ENCODE measurements at places on chromosomes 1 and 21. TPM values are rescaled to one million over a fixed set of nuclear protein-coding genes. Genes with fewer than 3 reads are reported as not detected.

DNA sequence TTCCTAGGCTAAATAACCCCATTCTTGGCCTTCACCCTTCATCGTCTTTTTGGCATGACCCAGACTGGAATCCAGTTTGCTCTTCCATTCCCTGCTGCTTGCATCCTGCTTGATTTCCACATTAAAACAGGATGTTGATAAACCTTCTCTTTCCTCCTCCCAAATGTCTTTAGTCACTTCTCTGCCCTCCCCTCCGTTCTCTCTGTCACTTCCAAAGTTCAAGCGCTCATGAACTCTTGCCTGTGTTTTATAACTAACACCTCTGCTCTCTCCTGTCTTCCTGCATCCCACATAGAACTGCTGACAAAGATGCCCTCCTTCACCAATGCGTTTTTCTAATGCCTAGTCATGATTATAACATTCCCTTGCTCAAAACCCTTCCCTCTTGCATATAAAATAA lies 65.6 kb upstream of the SLC44A3 start:
- no peak for DNase-seq

DNA sequence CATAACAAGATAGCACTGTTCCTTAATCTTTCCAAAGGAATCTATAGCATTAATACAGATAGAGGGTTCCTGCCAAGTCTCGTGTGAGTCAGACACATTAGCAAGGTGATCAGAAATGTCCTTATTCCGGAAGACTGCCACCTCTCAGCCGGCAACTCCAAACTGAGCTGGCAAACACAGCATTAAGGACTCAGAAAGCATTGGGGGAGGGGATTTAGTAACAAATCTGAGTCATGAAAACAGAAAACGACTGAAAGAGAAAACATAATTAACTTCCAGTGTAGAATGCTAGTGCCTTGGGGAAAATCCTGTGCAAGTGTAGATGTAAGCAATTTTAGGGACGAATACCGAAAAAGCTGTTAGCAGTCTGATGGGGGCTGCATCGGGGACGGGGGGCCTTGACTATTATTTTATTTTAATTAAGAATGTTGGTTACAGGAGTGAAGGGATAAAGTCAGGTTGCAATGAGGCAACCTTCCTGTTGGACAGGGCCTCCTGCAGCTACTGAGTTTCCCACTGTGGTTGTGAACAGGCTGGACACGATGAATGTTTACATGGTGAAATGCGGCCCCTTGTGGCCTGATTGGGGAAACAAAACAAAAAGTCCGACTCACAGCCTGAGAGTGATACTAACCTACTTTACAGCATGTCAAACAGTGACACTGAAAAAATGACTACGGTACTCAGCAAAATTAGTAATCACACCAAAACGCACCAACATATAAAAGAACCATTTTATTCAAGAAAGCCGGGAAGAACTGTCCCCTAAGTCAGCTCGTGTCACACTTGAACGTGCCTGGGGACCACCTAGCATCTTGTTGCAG lies 20.7 kb downstream of the MIS18A start:
- no peak for DNase-seq

DNA sequence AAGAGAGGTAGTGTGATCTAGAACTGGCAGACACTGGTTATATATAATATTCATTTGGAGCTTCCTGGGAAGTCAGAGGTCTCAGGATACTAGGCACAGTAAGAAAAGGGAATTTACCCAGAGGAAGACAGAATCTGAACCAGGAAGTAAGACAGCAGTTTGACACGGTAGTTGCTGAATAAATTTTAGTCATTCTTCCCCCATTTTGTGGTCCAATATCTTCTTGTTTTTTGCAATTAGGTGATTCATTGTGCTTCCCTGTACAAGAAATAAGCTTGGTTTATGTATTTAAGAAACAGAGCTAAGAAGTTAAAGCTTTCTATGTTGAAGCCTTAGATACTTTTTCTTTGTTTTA lies 1.3 kb downstream of the TMEM167B start:
- DNase-seq, result no peak

- DNase-seq, result no peak
Measured at GRCh38 chr21:45543371-45543709, 1.1 kb upstream of the SLC19A1 start.

DNA sequence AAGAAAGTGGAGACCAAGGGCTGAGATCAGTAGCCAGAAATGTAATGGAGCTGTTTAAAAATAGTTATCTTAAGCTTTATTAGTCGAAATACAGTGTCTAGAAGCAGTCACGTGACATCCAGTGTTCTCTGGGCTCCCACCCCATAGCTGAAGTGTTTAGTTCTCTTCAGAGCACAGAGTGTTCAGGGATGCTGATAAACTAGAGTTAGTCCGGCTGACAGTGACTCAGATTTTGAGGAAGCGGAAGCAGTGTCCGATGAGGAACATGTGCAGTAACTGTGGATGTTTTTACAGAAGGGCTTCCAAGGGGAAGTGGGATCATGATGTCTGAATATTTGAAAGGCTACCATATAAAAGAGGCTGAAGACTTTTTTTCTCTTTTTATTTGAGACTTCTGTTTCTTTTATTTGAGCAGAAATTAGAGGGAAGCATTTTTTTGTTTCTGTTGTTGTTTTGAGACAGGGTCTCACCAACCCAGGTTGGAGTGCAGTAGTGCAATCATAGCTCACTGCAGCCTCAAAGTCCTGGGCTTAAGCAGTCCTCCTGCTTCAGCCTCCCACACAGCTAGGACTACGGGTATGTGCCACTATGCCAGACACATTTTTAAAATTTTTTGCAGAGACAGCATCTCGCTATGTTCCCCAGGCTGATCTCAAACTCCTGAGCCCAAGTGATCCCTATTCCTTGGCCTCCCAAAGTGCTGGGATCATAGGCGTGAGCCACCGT lies 124.2 kb downstream of the GALNT2 start:
- no peak for DNase-seq

GRCh38 chr1:169890761-169891538 lies 2.7 kb downstream of the SCYL3 start:
- DNase-seq, result no peak

DNA sequence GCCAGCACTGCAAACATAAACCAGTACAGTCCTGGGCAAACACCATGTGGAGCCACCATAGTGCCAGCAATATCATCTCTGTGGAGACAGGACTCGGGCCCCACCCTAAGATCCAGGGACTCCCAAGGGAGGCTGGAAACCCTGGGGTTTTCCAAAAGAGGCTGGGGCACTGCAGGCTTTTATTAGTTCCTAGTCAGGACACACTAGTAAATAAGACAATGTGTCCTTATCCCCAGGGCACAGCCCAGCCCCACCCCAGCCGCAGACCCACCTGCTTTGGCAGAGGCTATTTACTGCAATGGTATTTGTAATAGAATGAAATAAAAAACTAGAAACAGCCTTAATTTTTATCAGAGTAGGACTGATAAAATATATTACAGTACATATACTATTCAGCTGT lies 486 bp upstream of the GJB3 start:
- DNase-seq, result no peak

DNA sequence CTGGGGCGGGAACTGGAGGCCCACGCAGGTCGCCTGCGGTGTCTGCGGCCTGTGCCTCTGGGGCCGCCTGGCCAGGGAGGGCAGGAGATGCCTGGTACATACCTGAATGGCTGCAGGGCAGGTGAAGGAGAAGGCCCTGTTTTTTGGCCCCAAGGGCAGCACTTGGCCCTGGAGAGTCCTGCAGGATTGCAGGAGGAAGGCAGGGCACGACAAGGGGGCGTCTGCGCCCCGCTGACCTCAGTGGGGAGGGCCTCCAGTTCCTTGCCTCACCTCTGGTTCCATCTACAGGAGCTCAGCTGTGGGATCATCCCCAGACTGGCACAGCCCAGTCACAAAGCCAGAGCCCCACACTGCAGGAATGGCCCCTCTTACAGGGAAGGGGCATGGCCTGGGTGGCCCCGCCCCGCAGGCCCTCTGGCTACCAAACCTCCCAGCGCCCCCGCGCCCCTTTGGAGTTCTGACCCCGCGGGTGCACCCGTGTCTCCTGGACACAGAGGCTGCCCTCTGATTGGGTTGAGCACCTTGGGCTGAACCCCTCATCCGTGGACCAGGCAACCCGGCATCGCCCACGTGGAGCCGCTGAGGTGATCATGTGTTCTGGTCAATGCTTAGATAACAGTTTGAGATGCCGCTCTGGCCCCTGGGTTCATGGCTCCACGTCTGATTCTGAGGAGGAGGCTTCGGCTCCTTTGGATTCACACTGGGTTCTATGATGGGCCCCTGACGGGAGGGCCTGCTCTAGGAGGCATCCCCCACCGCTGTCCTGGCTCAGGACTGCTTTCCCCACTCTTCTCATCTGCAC lies 1.3 kb upstream of the PEX10 start:
- DNase-seq, result no peak

DNA sequence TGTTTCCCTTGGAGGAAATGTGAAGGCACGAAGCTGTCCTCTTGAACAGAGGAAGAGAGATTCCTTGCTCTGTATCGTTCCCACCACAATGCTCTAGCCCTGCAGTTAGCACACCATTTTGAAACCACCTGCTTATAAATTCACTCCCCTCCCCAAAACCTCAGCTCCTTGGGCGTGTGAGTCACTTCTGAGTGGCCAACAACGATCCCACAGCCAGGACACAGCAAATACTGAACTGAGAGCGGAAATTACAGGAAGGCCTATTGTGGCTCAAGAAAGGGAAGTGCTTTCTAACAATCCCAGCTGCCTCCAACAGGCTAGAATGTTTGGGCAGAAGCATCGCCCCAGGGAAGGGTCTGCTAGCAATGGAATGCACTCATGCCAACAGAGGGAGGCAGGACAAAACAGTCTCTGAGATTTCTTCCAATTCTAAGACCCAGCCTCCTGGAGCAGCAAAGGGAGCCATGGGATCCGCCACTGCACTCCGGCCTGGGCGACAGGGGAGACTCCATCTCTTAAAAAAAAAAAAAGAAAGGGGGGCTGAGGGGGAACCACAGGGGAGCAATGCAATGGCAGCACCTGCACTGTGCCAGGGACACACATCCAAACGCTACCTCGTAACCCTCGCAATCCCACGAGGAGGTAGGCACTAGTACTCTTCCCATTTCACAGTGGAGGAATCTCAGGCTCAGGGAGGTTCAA lies 1.9 kb downstream of the TMEM53 start:
- DNase-seq, result no peak

- no peak for DNase-seq
Measured at GRCh38 chr1:229905652-229906051, 161.4 kb upstream of the GALNT2 start.

- DNase-seq, result no peak
Measured at GRCh38 chr21:42216726-42217572, 2.0 kb upstream of the ABCG1 start.

DNA sequence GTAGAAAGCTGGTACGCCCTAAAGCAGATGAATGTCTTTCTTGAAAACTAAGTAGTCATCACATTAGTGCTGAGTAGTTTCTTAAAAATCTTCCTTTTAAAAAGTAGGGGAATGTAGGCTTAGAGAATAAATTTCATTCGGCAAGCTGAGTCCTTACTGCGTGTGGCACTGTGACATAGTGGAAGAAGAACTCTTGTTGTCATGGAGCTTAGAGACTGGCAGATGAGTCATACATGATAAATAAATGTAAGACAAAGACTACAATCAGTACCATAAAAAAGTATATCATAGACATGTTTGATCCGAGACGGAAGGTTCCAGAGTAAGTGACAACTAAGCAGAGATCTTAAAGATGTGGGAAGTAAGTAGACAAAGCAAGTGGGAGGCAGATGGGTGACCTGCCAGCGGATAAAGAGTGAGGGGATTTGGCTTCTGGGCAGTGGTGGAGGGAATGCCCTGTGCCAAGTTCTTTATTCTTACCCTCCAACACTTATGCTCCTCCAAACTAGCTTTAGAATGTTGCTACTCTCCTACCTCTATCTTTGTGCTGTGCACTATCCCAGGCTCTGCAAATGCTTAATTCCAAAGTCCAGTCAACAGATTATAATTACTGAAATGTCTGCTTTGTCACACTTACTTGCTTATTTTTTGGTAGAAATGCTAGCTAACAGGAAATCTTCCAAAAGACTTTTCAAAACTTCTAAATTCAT lies 608.5 kb upstream of the USP24 start:
- DNase-seq, result no peak

DNA sequence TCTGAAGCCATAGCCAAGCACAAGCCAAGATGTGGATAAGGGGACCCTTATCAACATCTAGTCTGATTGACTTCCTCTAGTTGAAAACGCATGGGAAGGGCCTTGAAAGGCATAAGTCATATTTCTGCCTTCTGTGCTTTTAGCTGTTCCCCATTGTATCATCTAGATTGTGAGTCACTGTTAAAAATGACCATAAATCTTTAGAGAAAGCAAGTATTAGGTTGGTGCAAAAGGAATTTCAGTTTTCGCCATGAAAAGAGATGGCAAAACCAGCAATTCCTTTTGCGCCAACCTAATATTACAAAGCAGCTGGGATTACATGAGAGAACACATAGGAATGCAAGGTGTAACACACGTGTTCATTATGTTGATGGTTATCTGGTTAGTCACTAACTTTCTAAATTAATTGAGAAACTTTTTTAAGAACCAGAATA lies 63.6 kb downstream of the CLIC6 start:
- DNase-seq, result no peak

- no peak for DNase-seq
Measured at GRCh38 chr1:235892202-235892601, 25.5 kb upstream of the LYST start.

RHOU gene
- total RNA-seq, result 2.0 TPM

UBAP2L gene
- total RNA-seq, result 186 TPM

ADORA3 gene
- total RNA-seq, result not detected

ADAMTS5 gene
- total RNA-seq, result not detected

CFAP74 gene
- total RNA-seq, result not detected
